Stimulated activated CD4-positive, alpha-beta T cell treated with anti-CD3 and anti-CD28 coated beads, Interleukin-2, amount 100 ng/mL, for 4 hours (primary cell): ENCODE measurements at places on chromosomes 12 and 14.

DNA sequence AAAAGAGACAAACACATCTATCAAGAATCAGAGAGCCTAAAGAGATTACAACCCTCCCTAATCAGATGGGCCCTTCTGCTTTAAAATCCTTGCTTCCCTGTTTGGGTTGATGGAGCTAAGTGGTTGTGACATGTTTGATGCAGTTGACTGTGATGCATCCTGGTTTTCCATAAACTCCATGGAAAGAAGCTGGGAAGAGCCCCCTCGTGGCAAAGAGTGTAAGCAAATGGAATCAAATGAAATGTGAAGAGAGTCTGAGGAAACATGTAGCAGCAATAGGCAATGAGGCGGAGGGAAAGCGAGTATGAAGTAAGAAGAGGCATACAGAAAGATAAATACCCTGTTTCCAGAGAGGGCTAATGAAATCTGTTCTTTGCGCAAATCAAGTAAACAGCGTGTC, 70.4 kb upstream of the SLCO1C1 start:
- DNase-seq: no peak

DNA sequence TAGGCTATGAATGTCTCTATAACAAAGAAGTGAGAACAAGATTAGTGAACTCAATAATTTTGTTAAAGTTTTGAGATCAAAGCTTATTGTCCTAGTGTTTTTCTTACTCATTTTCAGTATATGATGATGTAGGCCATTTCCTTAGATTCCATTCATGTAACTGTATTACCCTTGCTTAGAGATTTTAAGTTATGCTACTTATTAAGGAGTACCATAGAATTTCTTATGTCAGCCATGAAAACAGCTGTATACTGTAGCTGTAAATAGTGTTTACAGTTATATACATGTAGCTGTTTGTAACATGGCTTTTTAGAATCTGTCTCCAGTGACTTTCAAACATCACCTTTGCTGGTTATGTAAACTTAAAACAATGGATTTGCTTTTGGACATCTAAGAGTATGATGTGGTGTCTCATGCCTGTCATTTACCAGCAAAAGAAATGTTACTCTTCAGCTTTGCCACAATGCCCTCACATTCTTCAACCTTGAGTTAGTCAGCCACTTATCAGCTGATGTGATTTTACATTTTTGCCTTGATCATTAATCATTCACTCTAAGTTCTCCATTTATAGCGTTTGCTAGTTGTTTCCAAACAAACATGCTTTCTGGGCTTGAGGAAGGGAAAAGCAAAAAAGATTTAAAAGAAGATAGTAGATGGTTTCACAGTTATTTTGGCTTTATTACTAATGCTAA, 55.5 kb downstream of the SLC16A7 start:
- no peak for DNase-seq

- no peak for DNase-seq
Measured at GRCh38 chr12:102439426-102440405, 40.6 kb downstream of the IGF1 start.

GRCh38 chr12:112964915-112965314, 13.4 kb upstream of the OAS2 start:
- no peak for DNase-seq

DNA sequence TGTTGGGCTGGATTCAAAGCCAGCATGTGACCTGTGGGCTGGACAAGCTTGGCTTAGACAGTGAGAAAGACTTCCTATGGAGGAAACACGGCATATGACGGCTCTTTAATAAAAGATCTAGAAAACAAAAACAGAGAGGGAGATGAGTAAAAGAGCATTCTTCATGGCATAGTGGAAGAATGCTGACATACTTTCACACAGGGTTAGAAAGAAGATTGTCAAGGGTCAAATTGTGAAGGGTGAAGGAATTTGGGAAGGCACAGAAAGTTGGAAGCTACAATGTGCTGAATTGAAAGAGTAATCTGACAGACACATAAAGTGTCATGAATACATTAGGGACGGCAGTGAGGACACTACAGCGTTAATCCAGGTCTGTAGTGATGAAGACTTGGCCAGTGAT, 63.4 kb downstream of the GALNT4 start:
- DNase-seq: no peak

GRCh38 chr14:101858791-101859537, 97.5 kb downstream of the PPP2R5C start:
- DNase-seq: no peak

DNA sequence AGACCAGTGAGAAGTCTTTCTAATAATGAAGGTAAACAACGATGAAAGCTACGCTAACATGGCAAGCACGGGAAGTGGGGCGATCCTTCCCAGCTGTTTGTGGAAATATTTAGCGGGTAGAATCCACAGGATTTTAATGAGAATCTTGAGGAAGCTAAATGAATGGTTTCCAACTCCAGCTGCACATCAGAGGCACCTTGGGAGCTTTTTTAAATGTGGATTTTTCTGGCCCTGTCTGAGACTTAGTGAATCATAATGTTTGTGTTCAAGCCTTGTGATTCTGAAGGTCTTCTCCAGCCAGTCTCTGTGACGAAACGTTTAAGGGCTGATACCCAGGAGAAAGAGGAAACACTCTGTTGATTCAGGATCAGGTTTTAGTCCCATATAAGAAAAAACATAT, 169.8 kb downstream of the CAPZA3 start:
- no peak for DNase-seq

- no peak for DNase-seq
Measured at GRCh38 chr12:112347581-112347982, 34.6 kb downstream of the HECTD4 start.
